ENCODE measurements at places on chromosomes 2 and 18.

GRCh38 chr2:142989273-142990204 lies 112.1 kb downstream of the KYNU start:
- no peak for DNase-seq

DNA sequence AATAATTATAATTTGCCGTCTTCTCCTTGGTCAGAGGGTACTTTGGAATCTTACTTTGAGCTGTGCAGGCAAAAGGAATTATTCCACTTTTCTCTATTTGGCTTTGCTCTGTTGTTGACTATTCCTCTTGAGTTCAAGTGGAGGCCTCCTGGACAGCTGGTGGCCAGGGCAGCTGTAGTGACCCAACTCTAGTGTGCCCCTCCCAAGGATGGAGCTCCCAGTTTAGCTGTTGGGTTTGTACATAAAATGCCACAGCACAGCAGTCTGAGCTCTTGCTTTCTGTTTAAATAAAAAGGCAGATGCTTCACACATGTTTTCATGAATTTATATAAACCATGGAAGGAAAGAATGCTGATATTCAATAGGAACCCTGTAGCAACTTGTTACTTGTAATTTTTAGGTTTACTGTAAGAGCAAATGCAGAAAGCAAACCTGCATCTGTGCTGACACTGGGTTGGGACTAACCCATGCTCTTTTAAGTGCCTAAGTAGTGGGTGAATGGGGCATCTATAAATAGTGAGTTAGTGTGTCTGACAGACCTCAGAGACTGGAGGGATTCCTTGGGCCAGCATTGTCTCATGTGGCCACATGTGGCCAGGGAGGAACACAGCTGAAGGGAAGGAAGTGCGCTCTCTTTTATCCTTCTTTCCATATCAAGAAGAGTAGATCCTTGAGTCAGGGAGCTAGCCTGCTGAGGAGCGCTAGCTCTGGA lies 121.8 kb downstream of the FHOD3 start:
- DNase-seq: no peak

DNA sequence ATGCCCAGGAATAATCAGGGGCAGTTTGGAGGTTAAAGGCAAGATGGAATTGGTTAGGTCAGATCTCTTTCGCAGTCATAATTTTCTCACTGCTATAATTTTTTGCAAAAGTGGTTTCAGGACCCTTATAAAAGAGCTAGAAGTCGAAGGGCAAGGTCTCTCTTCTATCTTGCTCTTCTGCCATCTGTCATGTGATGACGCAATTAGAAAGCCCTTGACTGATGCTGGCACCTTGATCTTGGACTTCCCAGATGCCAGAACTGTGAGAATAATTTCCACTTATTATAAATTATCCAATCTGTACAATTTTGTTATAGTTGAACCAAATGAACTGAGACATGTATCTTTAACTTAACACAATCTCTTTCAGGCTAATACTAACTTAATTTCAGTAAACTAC lies 6.3 kb upstream of the RALBP1 start:
- DNase-seq: no peak

DNA sequence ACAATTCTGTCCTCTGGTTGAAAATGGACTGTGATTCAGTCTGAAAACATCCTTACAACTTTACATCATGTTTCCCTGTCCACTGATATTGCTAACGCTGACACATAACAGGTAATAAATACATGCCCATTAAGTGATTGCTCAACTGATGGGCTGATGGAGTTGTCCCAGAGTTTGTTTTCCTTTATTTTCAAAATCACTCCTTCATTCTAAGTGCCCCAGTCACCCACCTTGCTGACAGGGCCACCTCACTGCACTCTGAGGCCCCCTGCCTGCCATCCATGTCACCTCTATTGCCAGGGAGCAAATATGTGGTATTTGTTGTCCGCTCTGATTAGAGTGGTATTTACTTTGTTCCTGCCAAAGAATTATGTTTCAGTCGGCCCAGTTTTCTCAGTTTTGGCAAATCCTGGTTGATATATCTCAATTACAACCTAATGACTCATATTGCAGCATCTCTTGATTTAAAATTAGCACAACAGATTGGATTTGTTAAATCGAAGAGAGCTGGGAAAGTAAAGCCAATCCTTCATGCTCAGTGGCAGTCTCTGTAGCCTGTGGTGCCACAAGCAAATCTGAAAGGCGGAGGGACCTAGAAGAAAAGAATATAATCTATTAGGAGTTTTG lies 105.1 kb downstream of the RDH14 start:
- DNase-seq: peak; percentile 25

GRCh38 chr2:8779795-8780671 lies 57.4 kb downstream of the KIDINS220 start:
- no peak for DNase-seq

GRCh38 chr18:55794288-55795052 lies 206.5 kb upstream of the TCF4 start:
- no peak for DNase-seq

DNA sequence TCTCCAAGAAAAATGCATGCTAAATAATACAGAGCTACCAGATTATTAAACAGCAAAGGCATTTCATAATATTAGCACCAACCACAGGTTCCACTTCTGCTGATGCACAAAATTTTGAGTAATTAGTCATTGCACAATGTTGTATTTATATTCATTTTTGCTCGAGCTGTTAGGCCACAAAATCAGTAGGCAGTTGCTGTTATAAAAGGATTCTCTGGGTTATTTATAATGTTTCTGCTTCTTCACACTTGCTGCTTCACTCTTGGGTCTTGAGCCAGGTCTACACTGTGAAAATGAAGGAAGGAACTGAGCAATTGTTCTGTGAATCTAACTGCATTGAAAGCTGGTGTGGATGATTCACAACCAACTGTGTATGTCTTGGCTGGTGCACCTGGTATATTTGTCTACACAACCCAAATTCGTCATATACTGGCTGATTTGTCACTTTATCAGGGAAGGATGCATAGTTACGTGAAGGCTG lies 38.3 kb downstream of the MRPL33 start:
- peak; percentile 88 for DNase-seq

DNA sequence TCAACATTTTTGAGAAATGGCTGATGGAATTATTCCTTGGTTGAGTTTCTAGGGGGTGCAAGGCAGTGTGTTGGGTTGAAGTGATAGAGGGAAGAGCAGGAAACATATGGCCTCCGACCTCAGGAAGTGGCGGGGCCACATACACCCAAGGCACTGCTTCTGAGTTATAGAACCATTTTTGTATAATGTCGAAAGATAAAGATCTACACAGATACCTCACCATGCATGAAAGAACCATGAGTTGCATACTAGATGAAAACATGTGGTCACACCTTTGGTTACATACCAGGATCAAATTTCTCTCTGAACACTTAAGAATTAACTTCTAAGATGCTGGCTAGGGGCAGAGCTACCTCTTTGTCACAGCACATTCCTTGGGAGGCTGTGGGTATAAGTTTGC lies 23.2 kb downstream of the LAMA3 start:
- DNase-seq: no peak

- DNase-seq: no peak
Observed at GRCh38 chr2:39300044-39300978, 56.5 kb upstream of the CDKL4 start.
